ENCODE measurements at places on chromosomes 7 and 10.

DNA sequence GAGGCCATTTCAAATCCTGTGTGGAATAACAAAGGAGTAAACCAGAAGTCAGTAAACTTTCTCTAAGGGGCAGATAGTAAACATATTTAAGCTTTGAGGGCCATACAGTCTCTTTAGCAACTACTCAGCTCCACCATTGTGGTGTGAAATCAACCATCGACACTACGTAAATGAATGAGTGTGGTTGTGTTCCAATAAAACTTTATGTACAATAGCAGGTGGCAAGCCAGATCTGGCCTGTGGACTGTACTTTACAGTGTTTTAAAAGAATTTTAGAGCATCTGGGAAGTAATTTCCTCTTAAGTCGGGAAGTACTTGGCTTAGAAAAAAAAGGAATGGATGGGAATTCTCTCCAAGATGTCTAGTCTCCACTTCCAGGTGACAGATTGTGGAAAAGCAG, 71.3 kb downstream of the ARHGAP22 start:
- no peak for DNase-seq

- DNase-seq = no peak
Measured at GRCh38 chr7:21076574-21076973, 289.9 kb upstream of the SP8 start.

- DNase-seq = no peak
Measured at GRCh38 chr10:131264110-131264788, 47.3 kb downstream of the TCERG1L start.

- no peak for DNase-seq
Measured at GRCh38 chr10:101394524-101395133, 40.7 kb downstream of the BTRC start.

GRCh38 chr10:63915240-63915639, 394.0 kb downstream of the REEP3 start:
- no peak for DNase-seq

GRCh38 chr7:86978808-86979506, 80.5 kb downstream of the ELAPOR2 start:
- peak; percentile 93 for DNase-seq

DNA sequence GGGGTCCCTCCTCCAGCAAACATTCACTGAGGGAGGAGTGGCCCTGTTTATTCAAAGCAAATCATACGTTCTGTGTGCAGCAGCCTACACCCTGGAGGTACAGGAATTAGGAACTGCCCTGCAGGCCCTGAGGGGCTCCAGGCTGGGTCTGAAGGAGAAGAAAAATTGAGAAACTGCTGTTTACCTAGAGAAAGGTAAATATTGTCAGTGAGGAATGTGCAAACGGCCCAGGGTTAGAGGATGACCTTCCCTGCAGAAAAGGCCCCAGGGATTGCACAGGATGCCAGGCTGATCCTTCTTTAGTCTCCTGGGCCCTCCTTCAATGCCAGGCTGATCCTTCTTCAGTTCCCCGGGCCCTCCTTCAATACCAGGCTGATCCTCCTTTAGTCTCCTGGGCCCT, 5.7 kb downstream of the CALML5 start:
- no peak for DNase-seq

DNA sequence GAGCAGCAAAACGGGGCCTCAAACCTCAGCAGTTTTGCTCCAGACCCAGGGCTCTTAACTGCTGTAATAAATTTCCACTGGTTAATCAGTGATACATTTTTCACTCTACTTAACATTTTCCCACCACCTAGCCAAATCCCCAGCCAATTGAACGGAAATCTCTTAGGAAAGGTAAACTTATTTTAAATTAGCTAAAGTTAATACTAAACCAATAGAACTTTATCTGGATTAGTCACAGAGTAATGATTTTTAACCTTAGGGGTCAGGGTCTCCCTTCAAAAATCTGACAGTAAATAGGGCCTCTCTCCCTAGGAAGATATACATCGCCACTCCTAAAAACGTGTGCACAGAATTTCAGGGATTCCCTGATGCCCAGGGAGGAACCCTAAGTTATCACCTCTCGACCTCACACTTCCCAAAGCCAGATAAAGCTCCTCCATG, 87.4 kb upstream of the KMT2E start:
- DNase-seq = no peak

DNA sequence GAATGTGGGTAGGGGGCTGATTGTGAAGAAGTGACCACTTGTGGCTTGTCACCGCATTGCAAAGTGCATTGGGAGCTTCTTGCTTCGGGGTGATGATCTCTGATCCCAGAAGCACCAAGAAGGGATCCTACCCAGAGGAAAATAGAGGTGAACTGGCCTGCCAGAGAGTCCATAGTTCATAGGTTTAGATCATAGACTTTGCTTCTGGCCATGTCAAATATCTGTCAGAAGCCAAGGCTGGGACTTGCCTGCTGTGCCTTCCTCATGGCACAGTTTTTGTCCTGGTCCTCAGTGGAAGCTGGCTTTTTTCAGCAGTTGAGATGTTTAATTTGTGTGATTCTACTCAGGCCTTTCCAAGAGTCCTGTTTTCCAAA, 1.1 kb downstream of the ZSWIM8 start:
- DNase-seq = peak; percentile 7

DNA sequence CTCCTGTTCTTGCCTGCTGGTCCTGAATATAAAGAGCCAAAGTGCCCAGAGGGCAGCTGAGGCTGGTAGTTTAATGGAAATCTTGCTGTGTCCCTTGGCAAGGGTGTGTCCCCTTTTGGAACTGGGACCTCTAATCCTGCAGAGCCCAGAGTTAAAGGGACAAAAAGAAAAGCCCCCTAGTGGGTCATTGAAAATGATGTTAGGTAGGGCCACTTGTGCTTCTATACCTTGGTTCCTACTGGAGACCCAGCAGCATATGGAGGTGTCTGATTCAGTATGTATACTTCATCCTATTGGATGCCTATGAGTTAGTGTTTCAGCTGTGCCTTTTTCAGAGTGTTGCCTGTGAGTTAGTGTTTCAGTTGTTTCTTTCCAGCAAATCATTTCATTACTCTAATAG, 30.5 kb downstream of the TFAM start:
- DNase-seq = no peak

DNA sequence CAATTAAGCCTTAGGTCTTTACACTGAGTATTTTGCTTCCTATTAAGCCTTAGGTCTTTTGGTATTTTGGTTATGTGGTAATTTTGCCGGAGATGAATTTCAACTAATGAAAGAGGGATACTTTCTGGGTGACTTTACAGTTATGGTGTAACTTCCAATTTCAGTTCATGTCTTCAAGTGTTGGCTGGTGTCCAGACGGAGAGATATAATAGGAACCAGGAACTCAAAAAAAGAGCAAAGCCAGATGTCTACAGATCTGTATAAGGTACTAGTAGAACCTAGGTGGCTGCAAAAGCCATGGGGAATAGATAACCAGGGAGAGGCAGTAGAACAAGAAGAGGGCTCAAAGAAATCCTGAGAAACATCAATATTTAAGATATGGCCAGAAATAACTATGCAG, 12.3 kb downstream of the ERCC6 start:
- DNase-seq = no peak

DNA sequence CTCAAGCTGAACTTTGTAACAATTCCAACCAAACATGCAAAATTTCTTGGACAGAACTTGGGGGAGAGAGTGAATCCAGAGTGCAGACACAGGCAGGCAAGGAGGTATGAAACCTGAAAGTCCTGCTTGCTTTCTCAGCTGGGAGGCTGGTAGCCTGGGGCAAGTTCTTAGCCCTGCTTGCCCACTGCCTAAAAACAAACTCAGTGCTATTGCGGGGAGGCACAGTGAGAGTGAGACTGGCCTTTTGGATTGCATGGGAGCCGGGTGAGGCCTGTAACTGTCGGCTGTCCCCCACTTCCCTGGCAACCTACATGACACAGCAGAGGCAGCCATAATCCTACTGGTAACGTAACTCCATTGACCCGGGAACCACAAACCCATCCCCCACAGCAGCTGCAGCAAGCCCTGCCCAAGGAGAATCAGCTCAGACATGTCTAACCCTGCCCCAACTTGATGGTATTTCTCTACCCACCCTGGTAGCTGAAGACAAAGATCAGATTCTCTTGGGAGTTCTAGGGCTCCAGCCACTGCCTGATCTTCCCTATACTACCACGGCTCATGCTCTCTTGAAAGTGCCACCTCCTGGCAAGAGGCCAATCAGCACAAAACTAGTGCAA, 663.6 kb downstream of the GRM8 start:
- peak; percentile 30 for DNase-seq

- DNase-seq = no peak
Measured at GRCh38 chr10:57867241-57867640, 400.5 kb downstream of the IPMK start.

- DNase-seq = no peak
Measured at GRCh38 chr7:129090300-129090907, 35.5 kb upstream of the TNPO3 start.

DNA sequence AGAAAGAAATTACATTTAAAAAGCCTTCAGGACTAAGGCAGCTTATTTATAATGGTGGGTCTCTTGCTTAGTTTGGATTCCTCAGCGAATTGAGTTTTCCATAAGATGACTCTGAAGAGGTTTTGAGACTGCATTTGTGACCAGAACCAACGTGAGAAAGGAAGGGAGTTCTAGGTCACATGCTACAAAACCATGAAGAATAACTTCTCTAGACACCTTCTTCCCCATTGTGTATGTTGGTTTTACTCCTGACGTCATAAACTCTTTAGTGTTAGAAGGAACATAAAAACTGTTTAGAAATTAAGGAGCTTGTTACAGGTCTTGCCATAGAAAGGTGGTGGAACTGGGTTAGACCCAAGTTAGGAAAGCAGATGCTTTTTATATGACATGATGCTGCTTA, 11.1 kb downstream of the PTPN12 start:
- DNase-seq = no peak

GRCh38 chr10:33422471-33423153, 88.1 kb upstream of the NRP1 start:
- DNase-seq = no peak

DNA sequence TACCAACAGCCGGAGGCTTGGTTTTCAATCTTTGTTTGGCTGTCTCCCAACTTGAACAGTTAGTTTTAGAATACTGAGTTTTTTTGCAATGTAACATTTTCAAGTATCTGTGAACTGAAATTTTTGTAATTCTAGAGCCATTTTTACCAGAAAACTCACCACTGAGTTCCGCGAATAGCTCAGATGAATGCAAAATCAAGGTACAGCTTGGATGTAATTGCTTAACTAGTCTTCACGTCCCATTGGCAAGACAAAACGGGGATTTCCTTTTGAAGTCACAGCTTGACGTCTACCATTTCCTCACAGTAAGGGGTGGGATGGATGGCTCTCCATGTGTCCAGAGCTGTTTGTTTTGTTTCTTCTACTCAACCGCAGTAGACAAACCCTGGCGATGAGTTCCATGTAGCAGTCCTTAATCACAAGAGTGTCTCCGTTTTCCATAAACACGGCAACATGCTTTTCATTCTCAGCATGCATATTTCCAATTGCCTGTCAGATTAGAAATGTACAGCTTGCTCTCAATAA, 55.8 kb upstream of the FGFR2 start:
- no peak for DNase-seq

GRCh38 chr7:151721694-151722093, 155.2 kb downstream of the PRKAG2 start:
- DNase-seq = no peak

- no peak for DNase-seq
Measured at GRCh38 chr10:13628661-13629060, 41.9 kb downstream of the PRPF18 start.

DNA sequence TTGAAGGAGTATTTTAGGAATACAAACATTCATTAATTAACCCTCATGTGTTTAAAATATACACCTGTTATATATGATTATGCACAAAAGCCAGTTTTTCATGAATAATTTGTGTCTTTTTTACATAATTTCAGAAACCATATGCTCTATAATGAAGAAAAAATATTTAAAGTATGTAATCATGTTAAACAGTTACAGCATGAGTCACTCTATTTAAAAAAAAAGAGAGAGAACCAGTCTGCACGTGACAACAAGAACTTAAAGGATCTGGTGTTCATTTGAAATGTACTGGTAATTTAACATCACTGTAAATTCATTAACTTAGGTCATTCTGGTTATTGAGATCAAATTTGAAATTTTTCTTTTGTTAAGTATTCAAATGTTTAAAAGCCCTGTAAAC, 228.5 kb downstream of the CACNB2 start:
- no peak for DNase-seq

DNA sequence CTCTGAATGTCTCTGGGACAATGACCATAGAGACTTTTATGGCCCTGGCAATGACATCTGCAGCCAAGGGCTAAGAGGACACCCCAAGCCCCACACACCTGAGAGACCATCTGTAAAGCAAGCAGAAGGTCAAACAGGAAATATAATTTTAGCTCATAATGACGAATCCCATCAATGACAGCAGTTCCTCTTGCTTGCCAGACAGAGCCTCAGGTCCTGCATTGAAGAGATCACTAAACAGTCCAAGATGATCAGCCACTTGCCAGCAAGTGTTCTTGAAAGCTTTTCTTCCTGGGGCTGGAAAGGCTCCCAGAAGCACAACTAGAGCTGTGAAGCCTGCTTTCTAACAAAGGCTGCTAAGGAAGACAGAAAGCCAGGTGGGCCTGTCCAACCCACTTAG, 993.7 kb upstream of the AUTS2 start:
- DNase-seq = peak; percentile 21

DNA sequence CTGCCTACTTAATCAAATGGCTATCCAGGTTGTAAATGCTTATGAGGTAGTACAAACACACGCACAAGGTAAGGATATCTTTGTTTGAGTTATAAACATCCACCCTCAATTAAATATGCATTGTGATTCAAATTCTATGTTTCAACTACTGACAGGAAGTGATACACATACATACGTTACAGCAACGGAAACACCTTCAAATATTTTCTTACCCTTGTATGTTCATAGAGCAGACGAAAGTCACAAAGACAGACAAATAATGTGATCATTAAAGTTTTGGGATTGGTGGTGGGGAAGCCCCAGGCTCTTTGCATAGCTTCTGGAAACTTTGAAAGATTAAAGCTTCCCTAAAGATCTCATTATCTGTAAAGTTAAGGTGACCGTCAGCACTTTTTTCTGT, 521.0 kb downstream of the PARD3 start:
- DNase-seq = no peak

DNA sequence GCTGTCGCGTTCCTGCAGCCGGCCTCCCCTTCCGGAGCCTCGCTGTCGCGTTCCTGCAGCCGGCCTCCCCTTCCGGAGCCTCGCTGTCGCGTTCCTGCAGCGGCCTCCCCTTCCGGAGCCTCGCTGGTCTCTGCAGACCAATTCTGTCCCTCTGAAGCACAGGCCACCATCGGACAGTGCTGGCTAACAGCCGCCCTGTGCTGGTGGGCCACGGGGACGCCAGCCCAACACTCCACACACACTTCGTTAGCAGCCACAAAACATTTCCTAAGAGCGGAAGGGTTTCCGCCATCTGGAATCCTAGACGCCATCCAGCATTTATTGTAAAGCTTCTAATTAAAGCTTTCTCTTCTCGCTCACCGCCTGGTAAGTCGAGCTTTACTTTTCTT, 11.2 kb downstream of the GPER1 start:
- DNase-seq = no peak

- no peak for DNase-seq
Measured at GRCh38 chr7:2000746-2001321, 231.9 kb downstream of the MAD1L1 start.
